ENCODE measurements at places on chromosomes 1 and 21.

DNA sequence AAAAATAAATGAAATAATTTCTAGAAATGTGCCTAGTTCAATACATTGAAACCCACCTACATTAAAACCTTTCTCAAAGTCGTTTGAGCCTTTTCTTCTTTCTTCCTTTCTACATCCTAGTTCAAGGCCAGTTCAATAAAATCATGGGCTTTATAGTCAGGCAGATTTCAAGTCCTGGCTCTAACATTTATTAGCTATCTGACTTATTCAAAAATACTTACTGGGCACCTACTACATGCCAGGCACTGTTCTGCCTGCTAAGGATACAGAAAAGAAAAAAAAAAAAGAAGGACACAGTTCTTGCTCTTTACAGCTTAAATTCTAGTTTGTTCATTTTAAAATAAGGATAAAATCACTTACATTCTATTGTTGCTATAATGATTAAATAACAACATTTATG is 134.2 kb upstream of the FGGY start:
- DNase-seq = no peak

GRCh38 chr1:211715971-211716370 is 40.5 kb upstream of the NEK2 start:
- DNase-seq = no peak

DNA sequence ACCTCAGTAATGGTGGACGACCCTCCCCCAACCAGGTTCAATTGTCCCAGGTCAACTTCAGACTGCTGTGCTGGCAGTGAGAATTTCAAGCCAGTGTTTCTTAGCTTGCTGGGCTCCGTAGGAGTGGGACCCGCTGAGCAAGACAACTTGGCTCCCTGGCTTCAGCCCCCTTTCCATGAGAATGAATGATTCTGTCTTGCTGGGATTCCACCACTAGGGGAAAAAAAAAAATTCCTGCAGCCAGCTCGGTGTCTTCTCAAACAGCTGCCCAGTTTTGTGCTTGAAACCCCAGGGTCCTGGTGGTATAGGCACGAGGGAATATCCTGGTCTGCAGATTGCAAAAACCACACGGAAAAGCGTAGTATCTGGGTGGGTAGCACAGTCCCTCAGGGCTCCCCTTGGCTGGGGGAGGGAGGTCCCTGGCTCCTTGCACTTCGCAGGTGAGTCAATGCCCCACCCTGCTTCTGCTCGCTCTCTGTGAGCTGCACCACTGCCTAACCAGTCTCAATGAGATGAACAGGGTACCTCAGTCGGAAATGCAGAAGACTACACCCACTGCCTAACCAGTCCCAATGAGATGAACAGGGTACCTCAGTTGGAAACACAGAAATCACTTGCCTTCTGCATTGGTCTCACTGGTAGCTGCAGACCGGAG is 41.5 kb downstream of the GBP6 start:
- no peak for DNase-seq

GRCh38 chr1:12383001-12383400 is 153.2 kb downstream of the VPS13D start:
- no peak for DNase-seq

- no peak for DNase-seq
These were observed 11.9 kb upstream of the NIBAN1 start for GRCh38 chr1:184986250-184986649.

- no peak for DNase-seq
These were observed 15.4 kb downstream of the EFNA3 start for GRCh38 chr1:155093911-155094621.

DNA sequence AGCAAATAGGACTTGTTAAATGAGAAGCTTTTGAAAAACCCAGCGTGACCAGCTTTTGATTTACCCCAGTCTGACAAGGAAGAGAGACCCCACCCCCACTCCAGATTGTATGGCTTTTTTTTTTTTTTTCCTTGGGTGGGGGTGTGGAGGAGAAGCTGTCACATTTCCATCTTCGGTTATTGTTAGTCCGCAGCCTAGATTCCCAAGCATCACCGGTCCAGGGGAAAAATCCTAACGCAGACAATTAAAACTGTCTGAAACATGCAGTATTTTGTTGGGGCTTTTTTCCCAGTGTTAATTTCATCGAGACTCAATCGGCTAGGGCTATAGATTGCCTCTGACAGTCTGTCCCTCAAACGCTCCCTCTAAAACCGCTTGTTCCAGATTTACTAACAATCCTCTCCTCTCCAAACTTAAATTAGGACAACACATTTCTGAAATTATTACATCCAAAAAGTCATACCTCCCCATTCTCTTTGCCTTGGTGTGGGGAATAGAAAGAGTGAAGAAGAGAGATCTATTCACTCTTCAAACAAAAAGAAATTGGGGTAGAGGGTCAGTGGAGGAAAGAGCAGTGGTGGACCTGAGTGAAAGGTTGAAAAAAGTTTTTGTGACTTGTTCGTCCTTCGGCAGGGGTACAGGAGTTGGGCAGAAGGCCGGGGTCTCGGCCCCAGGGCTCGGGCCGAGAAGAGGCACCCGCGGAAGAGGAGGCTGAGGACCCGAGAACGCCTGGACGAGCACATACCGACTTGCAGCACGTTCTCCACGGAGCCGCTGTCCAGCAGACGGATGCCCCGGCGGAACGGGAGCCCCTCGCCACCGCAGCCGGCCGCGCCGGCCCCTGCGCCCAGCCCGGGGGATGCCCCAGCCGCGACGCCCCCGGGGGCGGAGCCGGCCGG is 1.1 kb downstream of the ZSWIM5 start:
- no peak for DNase-seq

DNA sequence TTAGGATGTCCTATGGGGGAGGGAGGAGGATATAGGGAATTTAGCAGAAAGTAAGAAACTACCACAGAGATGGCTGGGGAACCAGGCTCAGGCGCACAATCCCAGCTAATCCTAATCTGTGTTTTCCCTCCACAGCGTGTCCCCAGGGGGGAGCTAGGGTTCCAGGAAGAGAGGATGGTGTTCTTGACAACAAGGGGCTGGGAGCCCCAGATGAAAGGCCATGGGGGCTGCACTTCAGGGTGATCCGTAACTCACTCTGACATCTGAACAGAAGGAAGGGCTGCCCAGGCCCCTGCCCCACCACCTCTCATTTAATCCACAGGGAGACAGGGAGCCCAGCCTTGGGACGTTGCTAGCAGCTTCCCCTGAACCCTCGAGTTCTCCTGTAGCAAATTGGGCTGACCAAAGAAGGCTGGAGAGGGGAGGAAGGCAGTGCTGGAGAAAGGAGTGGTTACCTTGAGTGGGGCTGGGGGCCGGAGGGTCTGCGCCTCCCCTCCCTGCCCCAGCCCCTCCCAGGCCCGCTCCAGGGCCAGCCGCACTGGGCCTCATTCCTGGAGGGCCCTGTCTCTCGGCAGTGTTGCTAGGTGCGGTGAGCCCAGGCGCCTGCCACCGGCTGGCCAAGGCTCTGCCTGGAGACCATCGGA is 131.7 kb downstream of the TMEM53 start:
- DNase-seq = no peak

DNA sequence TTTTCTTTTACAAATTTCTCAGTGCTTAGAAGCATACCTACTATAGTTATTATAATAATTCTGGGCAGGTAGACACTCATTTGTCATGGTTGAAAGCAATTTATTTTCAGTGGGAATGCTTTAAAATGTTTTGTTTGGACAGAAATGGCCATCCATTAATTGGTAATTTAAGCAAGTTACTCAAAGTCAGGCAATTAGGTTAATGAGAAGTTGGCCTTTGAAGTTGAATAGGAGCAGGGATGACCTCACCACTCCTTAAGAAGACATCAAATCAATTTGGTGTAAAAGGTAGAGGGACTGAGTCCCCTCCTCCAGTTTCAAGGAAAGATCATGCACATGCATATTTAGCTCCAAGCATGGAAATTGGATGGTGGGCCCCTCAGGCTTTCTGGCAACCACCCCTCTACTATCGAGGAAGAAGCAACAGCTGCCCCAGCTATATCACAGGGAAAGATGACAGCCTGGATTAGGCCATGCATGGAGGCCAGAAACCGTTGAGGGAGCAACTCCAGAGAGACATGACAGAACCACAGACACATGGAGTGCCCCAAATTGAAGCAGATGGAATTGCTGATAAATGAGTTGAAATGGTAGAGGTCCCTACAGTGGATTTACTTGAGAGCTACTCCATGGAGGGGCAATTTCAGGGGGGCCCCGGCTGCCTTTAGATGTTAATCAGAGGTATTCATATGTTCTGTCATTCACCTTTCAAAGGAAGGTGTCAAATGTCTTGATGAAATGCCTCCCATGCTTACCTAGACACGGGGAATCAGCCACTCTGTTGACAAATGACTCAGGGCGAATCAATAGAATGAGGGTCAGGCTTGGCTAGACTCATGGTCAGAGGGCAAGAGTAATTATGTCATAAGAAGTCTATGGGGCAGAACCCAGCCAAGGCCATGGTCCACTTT is 26.7 kb downstream of the HLX start:
- DNase-seq = no peak

GRCh38 chr1:195715652-195716051 is 892.6 kb downstream of the KCNT2 start:
- no peak for DNase-seq

DNA sequence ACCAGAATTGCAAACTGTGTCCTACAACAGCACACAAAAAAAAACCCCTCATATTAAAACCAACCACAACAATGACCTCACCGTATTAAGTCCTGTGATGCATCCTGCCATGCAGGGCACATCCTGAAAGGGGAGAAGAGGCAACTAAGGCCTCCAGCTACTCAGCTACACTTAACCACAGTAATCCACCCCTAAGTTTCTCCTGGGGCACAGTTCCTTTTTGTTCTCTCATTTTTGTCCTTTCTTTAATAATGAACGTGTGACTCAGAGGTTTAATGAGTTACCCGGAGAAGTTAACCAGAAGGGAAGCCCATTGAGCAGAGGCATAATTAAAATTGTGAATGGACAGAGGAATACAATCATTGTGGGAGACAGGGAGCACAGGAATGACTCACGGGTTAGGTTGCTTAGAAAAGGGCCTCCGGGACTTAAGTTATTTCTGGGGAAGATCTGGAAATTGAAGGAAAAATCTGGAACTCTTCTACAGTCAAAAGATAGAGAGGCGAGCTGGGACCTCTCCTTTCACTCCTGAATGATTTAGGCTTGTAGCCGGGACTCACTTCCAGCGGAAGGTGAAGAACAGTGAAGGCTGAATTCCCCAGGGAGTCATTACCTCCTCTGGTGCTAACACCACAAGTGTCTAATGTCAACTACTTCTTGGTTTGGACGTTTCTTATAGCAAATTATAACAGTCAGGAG is 36.9 kb upstream of the HIVEP3 start:
- DNase-seq = no peak

- DNase-seq = no peak
These were observed 23.4 kb downstream of the COA7 start for GRCh38 chr1:52674497-52675384.

GRCh38 chr1:45612941-45613579 is 10.8 kb downstream of the CCDC17 start:
- no peak for DNase-seq

DNA sequence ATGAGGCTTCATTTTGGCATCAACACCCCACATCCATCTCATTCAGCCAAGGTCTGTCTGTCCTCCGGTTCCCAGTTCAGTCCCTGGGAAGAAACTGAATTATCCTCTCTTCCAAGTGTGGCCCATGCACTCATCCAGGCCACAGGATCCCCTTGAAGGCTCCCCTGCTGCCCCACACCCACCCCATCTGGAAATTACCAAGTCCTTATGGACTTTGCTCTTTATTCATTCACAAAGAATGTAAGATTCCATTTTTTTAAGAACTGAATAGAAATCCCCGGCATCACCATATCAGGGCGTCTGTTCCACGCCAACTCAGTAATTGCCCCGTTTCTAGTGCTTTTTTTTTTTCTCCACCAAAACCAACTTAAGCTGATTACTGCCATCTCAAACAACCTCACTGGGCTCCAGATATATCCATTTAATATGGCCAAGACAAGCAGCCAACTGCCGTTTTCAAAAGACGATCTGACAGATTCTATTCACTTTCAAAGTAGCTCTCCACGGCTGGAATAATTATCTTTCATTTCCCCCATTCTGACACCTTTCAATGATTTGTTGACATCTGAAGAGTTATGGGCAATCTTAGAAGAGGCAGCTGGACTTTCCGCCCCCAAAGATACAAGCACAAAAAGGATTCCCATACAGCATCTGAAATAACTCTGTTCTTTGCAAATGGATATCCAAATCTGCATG is 55.9 kb downstream of the OLIG1 start:
- no peak for DNase-seq

DNA sequence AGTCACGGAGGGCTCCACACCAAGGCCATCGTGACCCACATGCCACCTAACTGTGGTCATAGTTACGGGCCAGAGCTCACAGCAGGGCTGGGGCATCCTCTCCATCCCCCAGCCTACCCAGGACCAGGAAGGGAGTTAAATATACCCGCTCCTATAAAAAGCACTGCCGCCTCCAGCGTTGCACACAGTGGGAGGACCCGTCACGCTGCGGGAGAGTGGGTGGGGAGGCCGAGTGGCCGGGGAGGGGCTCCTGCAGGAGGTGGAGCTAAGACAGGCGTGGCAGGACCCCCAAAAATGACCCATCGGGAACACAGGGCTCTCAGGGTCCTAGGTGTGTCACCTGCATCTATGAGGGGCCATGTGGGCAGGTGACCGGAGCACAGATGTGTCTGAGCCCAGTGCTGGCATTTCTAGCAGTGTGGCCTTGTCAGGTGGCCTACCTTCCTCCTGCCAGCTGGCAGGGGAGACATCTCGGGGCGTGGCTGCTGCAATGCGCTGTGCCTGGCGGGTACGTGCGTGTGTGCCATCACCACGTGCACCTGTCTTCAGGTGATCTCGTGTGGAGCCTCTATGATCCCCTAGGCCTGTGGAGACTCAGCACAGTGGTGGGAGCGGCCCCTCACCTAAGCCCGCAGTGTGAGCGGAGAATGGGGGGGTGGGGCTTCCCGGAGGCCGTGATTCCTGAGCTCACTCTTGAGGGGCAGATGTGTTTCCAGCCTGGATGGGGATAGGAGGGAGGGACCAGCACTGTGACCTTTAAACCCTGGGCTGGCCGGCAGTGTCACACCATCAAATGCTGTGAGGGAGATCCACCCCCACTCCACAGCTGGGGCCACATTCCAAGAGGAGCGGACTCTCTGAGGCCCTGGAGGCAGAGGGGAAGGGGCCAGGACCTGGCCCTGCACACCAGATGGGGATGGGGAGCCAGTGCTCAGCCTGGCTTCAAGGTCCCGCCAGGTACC is 17.7 kb downstream of the AGRN start:
- DNase-seq = no peak

GRCh38 chr1:222054416-222054815 is 312.5 kb upstream of the DUSP10 start:
- DNase-seq = no peak

DNA sequence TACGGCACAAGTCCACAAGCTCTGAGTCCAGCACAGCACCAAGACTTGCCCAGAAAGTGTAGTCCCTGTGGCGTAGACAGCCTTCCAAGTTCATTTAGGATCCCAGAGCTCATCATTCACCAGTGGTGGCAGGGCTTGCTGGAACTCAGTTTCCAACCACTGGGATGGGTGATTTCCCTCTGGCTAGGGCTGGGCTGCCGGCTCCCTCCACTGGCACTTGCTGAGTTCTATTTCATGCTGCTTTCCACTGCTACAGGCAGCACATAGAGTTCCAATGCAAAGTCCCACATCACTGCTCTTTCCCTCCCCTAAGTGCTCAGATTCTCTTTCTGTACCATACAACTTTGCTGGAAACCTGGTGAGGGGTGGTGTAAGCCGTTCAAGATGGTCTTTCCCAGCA is 510.3 kb upstream of the TMPRSS15 start:
- DNase-seq = no peak

Measured in thoracic aorta (tissue), 2 donors.